ENCODE measurements at places on chromosomes 16 and 17.
A peak's percentile ranks its signal among the peaks of the same experiment; 100 is the strongest.

GRCh38 chr17:80380068-80380467 is 34.9 kb upstream of the ENDOV start:
- DNase-seq = no peak

- no peak for DNase-seq
These were observed 4.5 kb upstream of the BRCA1 start for GRCh38 chr17:43129671-43130010.

DNA sequence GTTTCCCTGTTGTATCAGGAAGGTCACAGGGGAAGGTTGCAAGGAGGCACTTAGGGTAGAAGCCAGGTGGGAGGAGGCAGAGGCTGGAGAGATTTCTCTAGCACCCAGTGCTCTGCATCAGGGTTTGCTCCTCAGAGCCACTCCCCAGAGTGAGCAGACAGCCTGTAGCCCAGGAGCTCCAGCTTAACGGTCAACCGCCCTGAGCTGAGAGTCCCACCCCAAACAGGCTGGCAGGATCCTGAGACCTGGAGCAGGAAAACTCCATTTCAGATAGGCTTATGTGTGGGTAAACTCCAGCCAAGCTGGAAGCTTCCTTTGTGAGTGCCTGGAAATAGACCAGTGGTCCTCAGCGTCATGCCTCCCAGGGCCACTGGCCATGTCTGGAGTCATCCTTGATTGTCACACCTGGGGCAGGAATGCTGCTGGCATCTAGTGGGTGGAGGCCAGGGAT is 37.9 kb downstream of the MPRIP start:
- DNase-seq = no peak

DNA sequence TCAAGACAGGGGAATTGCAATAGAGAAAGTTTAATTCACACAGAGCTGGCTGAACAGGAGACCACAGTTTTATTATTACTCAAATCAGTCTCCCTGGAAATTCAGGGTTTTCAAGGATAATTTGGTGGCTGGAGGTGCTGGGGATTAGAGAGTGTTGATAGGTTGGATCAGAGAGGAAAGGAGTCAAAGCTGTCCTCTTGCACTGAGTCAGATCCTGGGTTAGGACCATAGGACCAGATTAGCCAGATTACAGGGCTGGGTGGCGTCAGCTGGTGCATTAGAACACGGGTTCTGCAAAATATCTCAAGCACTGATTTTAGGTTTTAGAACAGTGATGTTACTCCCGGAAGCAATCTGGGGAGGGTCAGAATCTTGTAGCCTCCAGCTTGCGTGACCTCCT is 1.8 kb upstream of the NSMCE1 start:
- no peak for DNase-seq

DNA sequence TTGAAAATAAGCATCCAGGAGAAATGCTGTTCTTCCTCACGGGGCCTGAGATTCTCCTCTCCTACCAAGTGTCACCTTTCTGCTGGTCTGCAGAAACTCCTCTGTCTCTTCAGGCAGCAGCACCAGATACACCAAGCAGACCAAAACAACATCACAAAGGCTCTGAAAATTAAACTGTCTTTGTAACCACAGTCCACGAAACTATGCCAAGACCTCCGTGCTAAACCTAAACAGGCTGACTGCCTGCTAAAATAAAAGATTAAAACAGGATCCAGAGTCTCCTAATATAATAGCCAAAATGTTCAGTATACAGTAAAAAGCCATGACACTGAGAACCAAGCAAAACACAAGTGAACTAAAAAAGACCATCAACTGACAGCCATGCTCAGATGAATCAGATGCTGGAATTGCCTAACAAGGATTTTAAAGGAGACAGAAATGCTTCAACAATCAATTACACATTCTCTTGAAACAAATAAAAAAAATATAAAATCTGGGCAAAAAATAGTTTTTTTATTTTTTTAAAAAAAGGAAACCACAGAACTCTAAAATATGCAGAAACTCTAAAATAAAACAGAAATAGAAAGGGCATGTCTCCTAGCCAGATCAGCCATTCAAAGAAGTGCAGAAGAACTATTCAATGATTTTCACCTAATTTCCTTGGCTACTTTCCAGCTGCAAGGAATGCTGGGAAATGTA is 50.3 kb upstream of the TOX3 start:
- DNase-seq = no peak

DNA sequence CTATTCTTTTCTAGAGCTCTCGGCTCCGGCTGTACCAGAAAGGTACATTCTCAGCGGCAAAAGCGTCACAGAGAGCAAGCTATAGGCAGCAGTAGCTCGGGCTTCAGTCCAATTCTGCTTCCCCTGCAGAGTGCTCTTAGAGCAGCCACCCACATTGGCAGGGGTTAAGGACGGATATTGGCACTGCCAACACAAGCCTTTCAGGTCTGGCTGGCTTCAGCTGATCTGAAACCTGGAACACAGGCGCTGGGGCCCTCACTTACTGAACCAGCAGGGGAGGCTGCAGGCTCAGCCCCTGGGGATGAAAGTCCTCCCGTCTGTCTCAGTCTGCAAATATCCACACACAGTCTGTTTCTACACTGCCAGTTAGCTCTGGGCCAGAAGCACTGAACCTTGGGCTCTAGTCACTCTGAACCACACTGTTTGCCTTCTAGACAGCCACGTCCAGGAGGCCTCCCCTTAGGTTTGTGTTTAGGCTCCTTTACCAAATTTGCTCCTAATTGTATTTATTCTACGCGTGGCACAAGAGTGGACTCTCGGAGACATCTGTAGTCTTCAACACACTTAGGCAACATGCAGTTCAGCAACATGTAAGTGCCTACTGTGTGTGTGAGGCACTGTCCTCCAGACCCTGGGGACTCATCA is 40.1 kb downstream of the HIC1 start:
- DNase-seq = no peak

DNA sequence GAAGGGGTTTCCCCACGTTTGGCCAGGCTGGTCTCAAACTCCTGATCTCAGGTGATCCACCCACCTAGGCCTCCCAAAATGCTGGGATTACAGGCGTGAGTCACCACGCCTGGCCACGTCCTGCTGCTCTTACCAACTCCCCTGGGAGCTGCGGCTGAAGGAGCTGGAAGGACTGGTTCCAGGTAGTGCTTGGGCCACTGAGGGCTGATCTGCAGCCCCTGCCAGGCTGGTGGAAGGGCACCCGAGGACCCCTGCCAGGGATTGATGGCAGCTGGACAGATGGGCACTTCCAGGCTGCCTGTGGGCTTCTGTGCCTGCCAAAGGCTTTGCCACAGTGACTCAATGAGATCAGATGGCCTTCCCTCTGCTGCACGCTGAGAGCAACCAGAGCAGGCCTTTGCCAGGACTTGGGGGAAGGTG is 2.3 kb downstream of the OXLD1 start:
- no peak for DNase-seq

GRCh38 chr17:49496183-49496866 is 1.2 kb downstream of the NGFR start:
- DNase-seq = peak; percentile 59

DNA sequence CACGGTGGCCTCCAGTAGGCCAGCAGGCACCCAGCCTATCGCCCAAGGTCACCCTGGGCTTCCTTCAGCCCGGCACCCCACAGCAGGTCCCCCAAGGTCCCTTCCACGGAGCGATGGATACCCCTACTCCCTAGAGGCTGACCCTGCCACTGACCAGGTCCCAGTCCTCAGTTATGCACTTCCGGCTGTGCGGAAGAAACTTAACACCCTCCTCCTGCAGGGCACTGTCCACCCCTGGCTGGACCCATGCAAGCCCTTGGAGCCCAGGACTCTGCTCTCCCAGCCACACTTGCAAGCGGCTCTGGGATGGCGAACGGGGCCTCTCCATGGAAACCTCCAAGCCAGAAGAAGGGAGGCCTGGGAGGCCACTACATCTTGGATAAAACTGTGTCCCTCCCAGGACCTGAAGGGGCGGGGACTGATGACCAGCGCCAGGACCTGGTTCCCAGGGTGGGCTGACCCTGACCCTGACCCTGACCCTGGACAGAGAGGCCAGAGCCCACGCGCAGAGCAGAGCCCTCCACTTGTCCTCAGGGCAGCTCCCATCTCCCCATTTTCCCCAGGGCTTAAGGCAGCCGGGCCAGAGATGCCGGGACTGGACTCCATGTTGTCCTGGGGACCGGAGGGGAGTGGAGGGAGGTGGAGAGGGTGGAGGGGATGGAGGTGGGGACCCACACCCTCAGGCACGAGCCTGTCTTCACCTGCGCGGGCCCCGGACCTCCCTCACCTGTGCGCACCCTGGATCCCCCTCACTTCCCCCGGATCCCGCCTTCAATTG is 734 bp downstream of the CEP131 start:
- no peak for DNase-seq

GRCh38 chr17:59760160-59760559 is 52.7 kb downstream of the VMP1 start:
- no peak for DNase-seq

DNA sequence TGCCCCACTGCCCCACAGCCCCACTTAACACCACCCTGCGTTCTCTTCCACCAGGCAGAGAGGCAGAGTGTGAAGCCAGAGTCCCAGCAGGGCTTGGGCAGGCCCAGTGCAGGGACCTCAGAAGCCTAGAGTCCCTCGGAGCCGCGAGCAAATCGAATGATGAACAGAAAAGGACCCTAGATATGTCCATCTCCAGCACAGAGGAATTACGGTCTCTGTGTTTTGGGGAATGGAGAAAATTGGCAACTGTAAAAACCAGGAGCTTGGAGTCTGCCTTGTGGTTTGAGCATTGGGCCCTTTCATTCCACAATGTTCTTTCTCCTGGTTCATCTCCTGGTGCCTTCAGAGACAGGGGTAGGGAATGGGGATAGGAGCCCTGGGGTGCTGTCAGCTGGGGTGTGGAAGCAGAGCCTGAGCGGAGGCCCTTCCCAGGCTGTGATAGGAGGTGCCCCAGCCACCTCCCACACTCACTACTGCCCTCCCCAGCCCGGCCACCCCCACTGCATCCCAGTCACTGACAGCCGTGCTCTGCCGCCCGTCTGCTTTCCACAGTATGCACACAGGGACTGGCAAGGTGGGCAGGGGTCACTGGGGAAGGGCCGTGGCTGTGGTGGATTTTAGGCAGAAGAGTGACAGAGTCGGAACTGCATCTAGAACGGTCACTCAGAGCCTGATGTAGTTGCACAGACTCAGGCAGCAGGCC is 26.7 kb downstream of the TBX4 start:
- no peak for DNase-seq

- no peak for DNase-seq
These were observed 13.3 kb upstream of the SPOP start for GRCh38 chr17:49691086-49691676.
